ENCODE measurements at places on chromosomes 11 and 22.

DNA sequence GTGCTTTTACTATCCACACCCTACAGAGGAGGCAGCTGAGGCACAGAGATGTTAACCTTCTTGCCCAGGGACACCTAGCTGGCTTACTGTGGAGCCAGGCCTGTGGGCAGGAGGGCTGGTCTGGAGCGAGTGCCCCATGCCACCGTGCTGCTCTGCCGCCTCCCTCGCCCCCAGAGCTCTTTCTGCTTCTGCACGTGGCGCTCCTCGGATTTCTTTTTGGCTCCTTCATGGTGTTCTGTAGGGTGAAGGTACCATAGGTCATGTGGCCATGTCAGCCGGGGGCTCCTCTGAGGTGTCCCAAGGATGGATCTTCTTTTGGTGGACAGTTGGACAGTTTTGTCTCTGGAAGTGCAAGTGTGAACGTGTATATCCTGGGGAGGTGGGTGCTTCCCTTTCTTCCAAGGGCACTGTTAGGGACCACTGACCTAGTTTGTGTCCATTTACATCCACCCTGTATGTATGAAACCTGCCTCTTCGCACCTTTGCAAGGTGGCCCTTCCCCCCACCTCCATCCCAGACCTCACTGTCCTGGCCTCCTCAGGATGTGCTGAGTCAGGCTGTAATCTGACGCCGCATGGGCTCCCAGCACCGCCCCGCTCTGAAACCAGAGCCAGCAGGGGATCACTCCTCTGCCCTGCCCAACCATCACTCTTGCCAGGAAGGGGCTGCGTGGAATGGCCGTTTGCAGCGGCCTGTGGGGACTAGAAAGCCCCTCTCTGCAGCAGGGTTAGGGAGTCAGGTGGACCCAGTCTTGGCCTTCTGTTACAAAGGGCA is 31.7 kb downstream of the POLR3H start:
- DNase-seq, result no peak

GRCh38 chr11:3824714-3825472 is 15.9 kb downstream of the RHOG start:
- DNase-seq, result peak; percentile 58

GRCh38 chr11:35814081-35814695 is 129.7 kb upstream of the LDLRAD3 start:
- DNase-seq, result no peak

- DNase-seq, result no peak
Observed at GRCh38 chr11:118537409-118537980, 6.5 kb downstream of the TMEM25 start.

DNA sequence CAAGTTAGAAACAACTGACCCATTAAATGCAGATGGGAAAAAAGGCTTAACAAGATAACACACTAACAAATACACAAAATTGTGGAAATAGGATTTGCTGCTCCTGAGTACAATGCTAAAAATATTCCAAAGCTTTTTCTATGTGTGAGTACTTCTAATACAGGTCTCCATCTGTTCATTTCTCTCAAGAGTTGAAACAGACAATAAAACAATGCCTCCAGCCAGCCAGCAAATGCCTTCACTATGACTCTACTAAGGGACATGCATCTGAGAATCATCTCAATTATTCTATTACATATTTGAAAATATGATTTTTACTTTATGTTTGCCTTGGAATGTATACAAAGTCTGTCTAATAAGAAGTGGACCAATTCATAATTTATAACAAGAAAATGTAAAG is 119.0 kb downstream of the CADM1 start:
- no peak for DNase-seq

- no peak for DNase-seq
Observed at GRCh38 chr11:80393210-80393609, 952.4 kb upstream of the TENM4 start.

GRCh38 chr11:65888163-65888814 is at the start of gene FIBP:
Gene FIBP (minus strand): TSS chr11:65888471. CDS start chr11:65888418, 53 bp downstream.
- DNase-seq, result peak; percentile 96

DNA sequence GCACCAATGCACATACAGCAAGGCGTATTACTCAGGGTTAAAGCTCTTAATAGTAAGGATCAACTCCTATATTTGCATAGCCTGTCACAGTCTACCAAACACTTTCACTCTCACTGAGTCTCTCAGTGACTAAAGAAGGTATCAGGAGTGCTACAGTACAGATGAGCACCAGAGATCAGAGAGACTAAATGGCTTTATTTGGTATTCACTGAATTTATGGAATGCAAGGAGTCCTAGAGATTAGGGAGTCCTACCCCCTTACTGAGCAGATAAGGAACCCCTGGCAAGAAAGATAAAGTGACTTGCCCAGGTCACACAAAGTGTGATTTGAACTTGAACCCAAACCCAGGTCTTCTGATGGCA is 396.4 kb upstream of the CCDC90B start:
- DNase-seq, result no peak

GRCh38 chr22:26210334-26210733 is 41.1 kb downstream of the SEZ6L start:
- no peak for DNase-seq

DNA sequence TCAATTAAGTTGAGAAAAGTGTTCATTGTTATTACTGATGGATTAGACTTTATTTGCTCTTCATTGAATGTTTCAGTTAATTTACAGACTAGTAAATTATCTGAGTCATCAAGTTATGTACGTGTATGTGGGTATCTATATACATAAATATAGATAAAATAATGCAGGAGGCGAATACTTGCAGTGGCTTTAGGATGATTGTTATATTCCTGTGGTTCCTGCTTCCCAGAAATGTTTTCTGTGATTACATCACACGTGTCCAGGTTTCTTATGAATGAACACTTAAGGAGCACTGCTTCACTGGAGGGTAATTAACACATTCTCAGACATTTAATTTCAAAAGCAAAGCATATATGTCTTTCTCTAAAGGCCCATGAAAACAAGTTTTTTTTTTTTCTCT is 28.4 kb downstream of the YAP1 start:
- no peak for DNase-seq

DNA sequence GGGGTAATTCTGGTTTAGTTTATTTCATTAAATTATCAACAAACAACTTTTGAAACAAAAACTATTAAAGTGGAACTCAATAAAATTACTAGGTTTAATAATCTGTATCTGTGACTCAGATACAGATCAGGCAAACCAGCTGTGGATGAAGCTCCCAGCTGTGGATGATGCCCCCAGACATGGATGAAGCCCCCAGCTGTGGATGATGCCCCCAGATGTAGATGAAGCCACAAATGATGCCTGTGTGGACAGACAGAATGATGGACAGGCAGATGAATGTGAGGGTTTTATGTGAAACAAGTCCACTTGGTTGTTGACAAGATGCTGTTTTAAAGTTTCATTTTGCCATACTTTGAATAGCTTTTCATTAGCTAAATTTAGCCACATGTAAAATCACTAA is 5.8 kb upstream of the ZNF74 start:
- no peak for DNase-seq

DNA sequence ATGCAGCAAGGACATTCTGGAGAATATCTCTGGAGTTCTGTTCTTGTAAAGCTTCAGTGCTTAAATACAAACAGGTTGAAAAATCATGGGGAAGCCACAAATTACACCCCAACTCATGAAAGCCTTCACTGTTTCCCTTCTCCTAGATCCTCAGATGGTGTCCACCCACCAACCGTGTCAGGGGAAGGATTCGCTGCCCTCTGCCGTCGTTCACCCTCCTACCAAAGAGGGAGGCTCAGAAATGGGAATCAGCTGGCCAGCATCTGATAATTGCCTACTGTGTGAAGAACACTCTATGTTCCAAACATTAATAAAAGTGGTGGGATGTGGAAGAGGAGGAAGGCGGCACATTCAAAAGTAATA is 7.4 kb upstream of the HEPACAM start:
- no peak for DNase-seq

GRCh38 chr11:119741369-119742262 is 12.6 kb upstream of the NECTIN1 start:
- DNase-seq, result no peak

DNA sequence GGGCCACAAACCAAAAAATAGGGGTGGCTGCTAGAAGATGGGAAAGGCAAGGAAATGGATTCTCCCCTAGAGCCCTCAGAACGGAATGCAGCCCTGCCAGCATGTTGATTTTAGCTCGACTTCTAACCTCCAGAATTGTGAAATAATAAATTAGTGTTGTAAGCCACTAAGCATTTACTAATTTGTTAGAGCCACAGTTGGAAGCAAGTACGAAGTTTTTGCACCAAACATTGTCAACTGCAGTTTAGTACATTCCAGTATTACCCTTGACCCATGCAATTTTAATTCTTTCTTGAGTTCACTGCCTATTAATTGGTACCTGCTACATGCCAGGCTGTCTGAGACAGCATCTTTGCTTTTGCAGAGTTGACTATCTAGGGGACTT is 32.2 kb downstream of the PARVA start:
- no peak for DNase-seq

GRCh38 chr11:132777067-132777975 is 755.0 kb downstream of the OPCML start:
- DNase-seq, result no peak

- DNase-seq, result no peak
Observed at GRCh38 chr11:9259981-9260837, 4.9 kb downstream of the DENND5A start.

GRCh38 chr22:30224161-30224857 is 22.2 kb downstream of the LIF start:
- DNase-seq, result no peak

GRCh38 chr22:39592081-39593065 is 21.8 kb downstream of the CACNA1I start:
- DNase-seq, result no peak

- no peak for DNase-seq
Observed at GRCh38 chr11:102802341-102802740, 4.4 kb upstream of the MMP1 start.

DNA sequence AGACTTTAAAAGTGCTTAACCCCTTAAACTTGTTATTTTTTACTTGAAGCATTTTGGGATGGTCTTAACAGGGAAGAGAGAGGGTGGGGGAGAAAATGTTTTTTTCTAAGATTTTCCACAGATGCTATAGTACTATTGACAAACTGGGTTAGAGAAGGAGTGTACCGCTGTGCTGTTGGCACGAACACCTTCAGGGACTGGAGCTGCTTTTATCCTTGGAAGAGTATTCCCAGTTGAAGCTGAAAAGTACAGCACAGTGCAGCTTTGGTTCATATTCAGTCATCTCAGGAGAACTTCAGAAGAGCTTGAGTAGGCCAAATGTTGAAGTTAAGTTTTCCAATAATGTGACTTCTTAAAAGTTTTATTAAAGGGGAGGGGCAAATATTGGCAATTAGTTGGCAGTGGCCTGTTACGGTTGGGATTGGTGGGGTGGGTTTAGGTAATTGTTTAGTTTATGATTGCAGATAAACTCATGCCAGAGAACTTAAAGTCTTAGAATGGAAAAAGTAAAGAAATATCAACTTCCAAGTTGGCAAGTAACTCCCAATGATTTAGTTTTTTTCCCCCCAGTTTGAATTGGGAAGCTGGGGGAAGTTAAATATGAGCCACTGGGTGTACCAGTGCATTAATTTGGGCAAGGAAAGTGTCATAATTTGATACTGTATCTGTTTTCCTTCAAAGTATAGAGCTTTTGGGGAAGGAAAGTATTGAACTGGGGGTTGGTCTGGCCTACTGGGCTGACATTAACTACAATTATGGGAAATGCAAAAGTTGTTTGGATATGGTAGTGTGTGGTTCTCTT is 2.8 kb downstream of the MALAT1 start:
- no peak for DNase-seq

- DNase-seq, result no peak
Observed at GRCh38 chr11:78187366-78188285, 800 bp downstream of the KCTD21 start.

GRCh38 chr11:61976813-61977475 is 9.5 kb upstream of the FTH1 start:
- no peak for DNase-seq

DNA sequence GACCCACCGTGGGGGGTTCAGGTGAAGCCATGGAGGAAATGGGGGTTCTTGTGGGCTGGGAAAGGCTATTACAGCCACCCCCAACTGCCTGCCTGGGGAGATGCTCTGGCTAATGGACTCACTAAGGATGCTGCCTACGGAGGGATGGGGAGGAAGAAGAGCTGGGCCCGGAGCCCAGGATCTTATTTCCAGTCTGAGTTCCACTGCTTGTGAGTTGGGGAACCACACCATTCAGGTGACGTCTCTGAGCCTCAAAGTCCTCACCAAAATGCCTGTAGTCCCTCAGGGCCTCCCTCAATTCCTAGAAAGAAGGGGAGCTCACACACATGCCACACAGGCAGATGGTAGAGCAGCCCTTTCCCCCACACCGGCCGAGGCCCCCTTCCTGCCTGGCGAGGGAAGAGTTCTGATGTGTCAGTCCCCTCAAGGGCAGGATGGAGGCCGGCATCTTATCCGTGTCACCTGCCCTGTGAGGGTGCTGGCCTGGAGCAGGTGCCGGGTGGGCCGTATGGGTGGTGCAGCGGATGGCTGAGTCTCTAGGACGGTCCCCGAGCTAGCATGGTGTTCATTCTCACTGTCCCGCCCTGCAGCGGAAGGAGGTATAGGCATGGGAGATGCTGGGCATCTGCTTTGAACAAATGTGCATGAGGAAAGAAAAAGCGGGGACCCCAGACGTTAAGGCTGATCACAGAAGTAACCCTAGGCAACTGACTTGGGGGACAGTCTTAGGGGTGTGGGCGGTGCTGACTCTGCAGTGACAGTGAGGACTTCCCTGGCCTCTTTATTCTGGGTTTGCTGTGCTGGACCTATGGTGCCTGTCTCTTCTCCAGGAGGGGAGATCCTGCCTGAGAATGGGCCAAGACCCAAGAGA is 15.7 kb downstream of the MRGPRF start:
- no peak for DNase-seq

- DNase-seq, result no peak
Observed at GRCh38 chr11:70410276-70411205, 12.2 kb downstream of the CTTN start.

- no peak for DNase-seq
Observed at GRCh38 chr11:21588754-21589153, 604.1 kb upstream of the ANO5 start.

DNA sequence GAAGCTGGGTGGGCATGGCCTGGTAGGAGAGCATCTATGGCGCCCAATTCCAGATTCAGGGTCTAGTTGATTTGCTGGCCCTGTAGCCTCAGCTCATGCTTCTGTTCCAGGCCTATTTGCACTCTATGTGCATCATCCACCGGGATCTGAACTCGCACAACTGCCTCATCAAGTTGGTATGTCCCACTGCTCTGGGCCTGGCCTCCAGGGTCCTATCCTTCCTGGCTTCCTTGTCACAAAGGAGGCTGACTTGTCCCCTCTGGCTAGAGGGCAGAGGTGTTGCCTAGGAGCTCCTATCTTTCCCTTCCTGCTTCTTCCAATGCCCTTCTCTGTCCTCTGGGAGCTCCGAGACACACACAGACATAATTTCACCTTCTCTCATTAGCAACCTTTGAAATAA is 21.3 kb downstream of the PIK3IP1 start:
- no peak for DNase-seq

- no peak for DNase-seq
Observed at GRCh38 chr22:40857309-40857855, 434 bp downstream of the XPNPEP3 start.
